ENCODE measurements at places on chromosomes 2 and 18. TPM values are rescaled to one million over a fixed set of nuclear protein-coding genes. Genes with fewer than 3 reads are reported as not detected.

Gene ARPC2
- 568 TPM for total RNA-seq

GRCh38 chr18:25351280-25351775 lies 638 bp downstream of the ZNF521 start:
- H3K4me3 ChIP-seq: peak overlapping the region; percentile 97
- no peaks in the 10 kb centered on the region for H3K27me3 ChIP-seq
- DNase-seq: peak; percentile 40
- H3K36me3 ChIP-seq: no peaks in the 10 kb centered on the region
- peak overlapping the region; percentile 86 for H3K27ac ChIP-seq

DNA sequence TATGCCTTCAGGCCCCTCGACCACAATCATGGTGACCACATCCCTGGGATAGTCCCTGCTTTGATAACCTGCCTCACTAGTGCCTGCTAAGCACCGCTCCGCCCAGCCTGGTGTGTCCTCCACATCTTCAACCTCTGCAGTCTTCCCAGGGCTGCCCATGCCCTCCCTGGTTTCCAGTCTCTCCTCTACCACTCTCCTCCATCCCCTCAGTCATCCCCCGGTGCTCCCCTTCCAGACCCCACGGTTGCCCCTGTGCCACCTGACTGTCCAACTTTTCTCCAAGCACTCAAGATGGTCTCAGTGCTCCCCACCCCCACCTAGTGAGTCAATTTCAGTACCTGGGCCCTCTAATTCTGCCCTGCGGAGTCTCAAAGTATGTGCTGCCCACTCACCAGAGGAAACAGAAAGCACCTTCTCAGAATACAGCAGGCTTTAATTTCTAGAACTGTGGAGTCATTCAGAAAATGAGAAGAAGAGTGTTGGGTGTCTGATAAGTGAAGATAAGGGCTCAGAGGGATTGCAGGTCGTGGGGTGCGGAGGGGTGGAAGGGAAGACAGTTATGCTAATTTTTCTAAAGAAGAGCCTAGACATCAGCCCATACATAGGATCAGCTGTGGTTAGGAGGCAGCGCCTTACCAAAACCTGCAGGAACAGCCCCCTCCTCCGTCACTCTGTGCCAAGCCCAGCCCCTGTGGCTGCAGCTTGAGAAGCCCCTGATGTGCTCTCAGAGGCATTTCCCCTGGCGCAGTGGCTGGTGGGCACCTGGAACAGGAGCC lies 53.6 kb upstream of the CAB39 start:
- no peak overlapping the region for H3K27ac ChIP-seq
- no peaks in the 10 kb centered on the region for H3K36me3 ChIP-seq
- H3K27me3 ChIP-seq: no peaks in the 10 kb centered on the region
- no peak overlapping the region for H3K4me3 ChIP-seq
- no peak for DNase-seq

Gene BMP10
- total RNA-seq: not detected

Gene CARF
- 9.5 TPM for total RNA-seq

GRCh38 chr2:144780983-144781382 lies 261.1 kb upstream of the ZEB2 start:
- H3K4me3 ChIP-seq: no peak overlapping the region
- peak; percentile 49 for DNase-seq
- no peaks in the 10 kb centered on the region for H3K27me3 ChIP-seq

Gene DYSF
- not detected for total RNA-seq

Data from GM23248 (cell line).